ENCODE measurements at places on chromosomes 16 and 17.
A peak's percentile ranks its signal among the peaks of the same experiment; 100 is the strongest.

GRCh38 chr16:10577305-10578202, 2.8 kb downstream of the EMP2 start:
- DNase-seq, result no peak

GRCh38 chr17:36921095-36921851, 16.0 kb upstream of the LHX1 start:
- no peak for DNase-seq

GRCh38 chr16:27974896-27975540, 88.5 kb downstream of the GSG1L start:
- DNase-seq, result no peak

DNA sequence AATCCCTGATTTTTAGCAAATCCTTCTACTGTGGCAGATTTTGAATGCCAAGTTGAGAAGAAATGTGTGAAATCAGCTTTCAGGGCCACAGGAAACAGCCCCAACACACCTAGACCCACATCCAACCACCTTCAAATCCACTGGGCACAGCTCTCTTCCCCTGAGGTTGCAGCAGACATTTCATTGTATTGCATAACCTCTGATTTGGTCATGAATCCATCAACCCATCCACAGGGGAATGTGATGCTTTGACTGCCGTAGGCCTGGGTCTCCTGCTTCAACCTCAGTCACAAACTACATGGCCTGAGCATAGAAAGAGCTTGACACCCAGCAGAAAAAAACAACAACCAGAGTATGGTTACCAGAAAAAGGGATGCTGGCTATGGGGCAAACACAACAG, 145.6 kb downstream of the GSG1L start:
- DNase-seq, result no peak

- no peak for DNase-seq
Measured at GRCh38 chr17:46031920-46032319, 32.9 kb downstream of the STH start.

DNA sequence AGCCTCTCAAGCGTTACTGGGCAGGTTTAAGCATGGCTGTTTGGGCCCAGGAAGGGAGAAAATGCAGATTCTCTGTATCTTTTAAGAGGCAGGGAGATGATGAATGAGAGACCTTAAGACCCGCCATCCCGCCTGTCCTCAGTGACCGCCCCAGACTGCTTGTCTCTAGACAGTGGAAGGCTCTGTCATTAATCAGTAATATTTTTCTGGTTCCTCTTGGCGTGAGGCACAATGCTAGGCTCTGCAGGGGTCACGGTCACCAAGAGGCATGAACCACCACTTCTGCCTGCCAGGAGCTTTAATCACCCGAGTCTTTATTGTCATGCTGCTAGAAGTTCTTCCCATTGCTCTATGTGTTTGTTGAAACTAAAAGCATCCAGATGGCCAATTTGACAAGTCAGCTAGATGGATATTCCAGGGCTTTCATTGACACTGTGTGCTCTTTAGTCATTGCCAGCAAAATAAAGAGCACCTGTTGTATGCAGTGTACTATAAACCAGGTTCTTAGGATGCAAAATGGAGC, 3.2 kb downstream of the SLC6A2 start:
- no peak for DNase-seq

DNA sequence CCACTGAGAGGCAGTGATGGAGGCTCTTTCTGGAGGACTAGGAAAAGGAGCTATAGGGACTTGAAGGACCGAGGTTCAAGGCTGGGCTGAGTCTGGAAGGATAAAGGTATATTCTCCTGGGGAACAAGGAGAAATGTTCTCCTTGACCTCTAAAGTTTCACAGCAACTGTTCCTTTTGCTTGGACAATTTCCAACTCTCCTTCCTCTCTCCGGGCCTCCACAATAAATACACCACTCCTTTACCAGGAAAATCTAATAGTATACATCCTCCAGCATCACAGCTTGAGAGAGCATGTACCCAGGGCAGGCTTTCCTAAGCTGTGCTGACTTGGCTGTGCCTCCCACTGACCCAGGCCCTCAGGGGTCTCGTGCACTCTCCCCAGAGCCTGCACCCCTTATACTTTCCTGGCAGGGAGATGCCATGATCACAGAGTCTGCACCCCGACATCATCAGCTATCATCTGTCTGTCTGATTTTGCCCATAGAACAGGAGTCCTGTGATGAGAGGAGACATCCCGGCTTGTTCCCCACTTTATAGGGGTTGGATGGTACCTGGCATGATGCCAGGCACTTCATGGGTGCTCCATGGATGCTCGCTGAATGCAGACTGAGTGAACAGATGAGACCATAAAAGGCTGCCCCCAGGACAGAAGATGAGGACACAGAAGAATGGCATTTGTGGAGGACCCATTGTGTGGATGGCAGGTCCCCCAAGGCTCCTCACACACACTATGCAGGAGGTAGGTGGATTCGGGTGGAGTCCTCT, 582.6 kb upstream of the CDH5 start:
- DNase-seq, result no peak

DNA sequence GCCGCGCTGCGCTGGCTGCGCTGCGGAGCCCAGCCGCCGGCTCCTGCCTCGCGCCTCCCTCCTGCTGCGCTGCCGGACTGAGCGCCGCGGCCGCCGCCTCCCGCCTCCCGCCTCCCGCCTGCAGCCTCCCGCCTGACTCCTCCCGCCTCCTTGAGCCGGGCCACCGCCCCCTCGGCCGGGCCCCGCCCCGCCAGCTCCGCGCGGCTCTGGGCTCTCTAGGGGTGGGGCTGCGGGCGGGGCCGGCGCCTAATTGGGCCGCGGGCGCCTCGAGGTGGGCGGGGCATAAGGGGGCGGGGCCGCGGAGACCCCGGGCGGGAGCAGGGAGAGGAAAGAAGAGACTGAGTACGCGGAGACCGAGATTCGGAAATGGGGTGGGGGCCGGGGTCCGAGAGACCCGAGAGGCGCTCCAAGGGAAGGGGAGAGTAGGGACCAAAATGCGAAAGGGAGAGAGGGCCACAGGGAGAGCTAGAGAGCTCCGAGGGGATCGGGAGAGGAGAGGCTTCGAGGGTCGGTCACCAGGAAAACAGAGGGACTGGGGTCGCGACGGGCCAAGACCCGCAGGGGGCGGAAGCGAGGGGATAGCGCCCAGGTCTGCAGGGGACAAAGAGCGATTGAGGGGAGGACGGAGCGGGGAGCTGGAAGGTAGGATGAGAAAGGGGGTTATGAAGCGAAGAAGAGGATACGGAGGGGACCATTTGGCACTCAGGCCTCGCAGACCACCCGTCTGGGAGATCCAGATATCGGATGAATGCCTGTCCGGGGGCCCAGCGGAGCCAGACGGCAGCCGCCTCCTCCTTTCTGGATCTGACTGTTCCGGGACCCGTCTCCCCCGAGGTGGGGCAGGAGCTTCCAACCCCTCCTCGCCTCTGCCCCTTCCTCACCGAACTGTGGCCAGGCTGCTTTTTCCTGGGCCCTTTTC, at the start of gene C1QL1:
TSS of gene C1QL1 (minus strand) at position 79 of the 919 bp plus-strand sequence. CDS start 255 bp downstream, outside the sequence.
- DNase-seq, result peak; percentile 12

GRCh38 chr17:74755533-74755932, 7.1 kb downstream of the NHERF1 start:
- DNase-seq, result no peak

- no peak for DNase-seq
Measured at GRCh38 chr17:32492648-32493289, 6.0 kb downstream of the CDK5R1 start.

DNA sequence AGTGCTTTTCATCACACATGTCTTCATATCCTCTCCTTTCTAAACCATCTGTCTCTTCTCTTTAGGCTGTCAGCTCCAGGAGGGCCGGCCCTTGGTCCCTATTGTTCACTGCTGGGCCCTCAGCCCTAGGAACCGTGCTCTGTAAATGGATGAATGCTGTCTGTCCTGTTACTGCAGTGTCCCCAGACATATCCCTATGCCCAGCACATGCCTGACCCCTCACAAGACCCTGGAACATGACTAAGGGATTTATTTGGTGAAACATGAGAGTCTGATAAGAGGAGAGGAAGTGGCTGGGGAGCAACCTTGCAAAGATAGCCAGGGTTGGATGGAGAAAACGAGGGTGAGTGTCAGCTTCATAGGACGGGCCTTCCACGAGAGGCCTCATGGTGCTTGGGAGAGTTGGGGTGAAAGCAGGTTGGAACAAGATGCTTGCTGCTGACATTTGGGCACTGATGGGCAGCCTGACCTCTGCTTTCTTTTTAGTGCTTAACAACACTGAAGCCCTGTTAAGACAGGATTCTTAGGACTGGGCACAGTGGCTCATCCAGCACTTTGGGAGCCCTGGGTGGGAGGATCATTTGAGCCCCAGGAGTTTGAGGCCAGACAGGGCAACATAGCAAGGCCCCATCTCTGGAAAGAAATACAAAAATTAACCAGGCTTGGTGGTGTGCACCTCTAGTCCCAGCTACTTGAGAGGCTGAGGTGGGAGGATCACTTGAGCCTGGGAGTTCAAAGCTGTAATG, 39.0 kb downstream of the ABCC1 start:
- no peak for DNase-seq

- no peak for DNase-seq
Measured at GRCh38 chr17:7130621-7131422, 16.2 kb upstream of the ASGR2 start.

- DNase-seq, result no peak
Measured at GRCh38 chr16:68197250-68197649, 38.7 kb downstream of the ESRP2 start.

DNA sequence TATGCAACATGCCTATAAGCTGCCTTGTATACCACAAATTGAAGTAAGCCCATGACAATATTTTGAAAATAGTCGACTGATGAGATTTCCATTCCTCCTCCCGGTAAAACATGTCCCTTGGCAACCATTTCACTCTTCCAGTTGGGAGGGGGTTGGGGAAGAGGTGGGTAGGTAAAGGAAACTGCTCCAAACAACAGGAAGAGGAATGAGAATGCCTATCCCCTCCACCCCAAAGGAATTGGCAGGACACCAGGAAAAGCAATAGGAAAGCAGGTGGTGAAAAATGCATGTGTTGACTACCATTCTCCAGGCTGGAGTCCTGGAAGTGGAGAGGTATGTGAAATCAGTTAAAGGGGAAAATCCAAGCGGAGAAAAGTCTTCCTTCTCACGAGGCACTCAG, 455.9 kb upstream of the PSMD7 start:
- no peak for DNase-seq

DNA sequence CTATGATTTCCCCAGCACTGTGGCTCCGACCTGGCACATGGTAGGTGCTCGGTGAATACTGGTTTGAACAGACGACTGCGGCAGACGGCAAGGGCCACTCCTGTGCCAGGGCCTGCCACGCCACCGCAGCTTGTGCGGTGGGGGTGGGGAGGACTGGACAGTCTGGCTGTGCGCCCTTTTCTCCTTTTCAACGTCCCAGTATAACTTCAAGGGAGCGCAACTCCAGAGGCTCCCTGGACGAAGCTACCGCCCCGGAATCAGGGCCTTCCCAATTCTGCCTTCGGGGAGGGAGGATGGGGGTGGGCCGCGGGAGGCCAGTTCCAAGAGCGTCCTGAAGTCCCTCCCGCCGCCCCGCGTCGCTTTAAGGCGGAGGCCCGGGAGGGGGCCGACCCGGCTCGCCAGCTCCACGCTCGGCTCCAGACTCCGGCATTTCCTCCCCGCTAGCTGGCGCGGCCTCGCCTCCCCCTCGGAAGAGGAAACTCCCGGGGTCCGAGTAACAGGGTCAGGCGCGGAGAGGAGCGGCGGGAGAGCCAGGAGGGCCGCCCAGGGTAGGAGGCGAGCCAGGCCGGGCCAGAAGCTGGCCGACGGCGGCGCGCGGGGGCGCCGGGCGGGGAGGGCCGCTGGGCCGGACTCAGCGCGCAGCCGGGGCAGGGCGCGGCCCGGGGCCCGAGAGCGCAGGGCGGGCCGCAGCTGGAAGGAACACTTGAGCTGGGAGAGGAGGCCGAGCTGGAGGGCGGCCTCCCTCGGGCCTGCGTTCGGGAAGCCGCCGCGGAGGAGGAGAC, at the start of gene ITPRIPL2:
TSS of gene ITPRIPL2 (plus strand) at position 388 of the 782 bp plus-strand sequence. CDS start 498 bp downstream, outside the sequence.
- DNase-seq, result no peak

GRCh38 chr17:327971-328370, 24.6 kb downstream of the RPH3AL start:
- DNase-seq, result no peak

DNA sequence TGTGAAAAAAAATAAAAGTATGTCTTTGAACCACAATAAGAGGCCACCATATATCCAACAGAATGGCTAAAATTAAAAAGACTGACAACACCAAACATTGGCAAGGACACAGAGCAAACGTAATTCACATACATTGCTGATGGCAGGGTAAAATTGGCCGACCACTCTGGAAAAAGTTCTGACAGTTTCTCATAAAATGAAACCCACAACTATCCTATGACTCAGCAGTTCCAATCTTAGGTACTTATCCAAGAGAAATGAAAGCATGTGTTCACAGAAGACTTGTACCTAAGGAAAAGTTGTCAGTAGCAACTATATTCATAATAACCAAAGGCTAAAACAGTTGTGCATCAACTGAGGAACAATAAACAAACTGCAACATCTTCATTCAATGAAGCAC, 357.3 kb upstream of the XYLT1 start:
- no peak for DNase-seq

DNA sequence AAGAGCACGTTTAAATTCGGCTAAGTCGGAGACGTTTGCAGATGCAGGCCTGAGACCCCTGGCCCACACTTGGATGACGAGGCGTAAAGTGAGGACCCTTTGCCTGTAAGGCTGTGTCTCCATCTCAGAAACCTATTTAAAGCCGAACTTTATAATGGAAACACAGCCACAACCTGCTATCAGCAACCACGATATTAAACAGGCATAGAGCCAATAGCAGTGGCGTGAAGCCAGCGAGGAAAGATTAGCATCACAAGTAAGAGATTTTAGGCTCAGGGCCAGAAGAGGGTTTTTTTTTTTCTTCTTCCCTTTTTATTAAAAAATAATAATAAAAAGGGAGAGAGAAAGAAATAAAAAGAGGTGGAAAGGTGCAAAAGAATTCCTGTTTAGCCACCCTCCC, 111.3 kb upstream of the NOL11 start:
- DNase-seq, result no peak

DNA sequence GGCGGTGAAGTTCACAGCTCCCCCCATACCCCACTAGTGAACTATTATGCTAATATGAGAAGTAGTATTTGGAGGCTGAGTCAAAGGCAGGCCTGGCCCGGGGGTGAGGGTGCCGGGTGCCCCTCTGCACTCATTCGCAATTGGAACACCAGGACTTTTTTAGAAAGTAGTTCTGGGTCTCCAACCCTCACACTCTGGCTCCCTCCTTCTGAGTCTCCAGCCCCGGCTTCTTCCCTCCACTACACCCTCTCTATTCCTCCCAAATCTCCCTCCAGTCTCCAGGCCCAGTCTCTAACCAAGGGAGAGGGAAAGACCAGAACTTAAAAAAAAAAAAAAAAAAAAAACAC, 11.3 kb upstream of the HOXB2 start:
- no peak for DNase-seq

GRCh38 chr16:78755751-78756661, 656.6 kb downstream of the WWOX start:
- DNase-seq, result no peak

GRCh38 chr16:52912565-52913173, 140.0 kb downstream of the CHD9NB start:
- DNase-seq, result no peak
